ENCODE measurements at places on chromosomes 16 and 17.
A peak's percentile ranks its signal among the peaks of the same experiment; 100 is the strongest.

DNA sequence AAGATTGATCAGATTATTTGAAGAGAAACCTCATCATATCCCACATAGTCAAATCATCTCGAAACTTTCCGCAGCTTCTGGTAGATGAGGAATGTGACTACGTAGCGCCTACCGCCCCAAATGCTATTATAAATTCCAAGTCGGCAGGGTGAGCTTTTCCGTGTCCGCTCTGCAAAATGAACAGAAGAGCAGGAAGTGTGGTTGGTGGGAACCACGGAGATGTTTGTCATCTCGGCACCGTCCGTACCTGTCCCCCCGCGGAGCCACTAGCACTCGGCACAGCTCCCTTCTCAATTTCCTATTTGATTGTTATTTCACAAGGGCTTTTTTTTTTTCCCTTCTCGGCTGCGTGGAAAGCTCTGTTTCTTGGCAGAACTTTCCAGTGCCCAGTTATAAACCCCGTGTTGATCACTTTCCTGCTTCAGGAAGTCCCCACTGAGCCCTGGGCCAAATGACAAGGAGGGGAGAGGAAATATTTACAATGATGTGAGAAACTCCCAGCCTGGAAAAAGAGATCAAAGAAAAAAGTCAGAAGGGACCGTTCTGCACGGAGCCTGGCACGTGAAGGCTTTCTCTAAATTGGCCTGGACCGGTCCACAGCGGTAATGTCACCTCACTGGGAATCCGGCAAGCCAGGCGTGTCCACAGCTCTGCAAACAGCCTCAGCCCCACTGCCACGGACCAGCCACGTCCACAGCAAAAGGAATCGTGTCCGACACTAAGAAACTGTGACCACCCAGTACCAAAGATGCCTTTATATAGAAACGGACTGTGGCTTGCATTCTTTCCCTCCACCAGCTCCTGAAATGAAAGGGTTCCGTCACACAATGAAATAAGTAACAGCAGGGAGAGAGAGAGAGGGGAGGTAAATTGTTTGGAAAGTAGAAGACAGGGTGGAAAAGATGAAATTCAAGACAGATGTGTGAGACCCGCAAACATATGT, 65.0 kb downstream of the MRM3 start:
- DNase-seq: no peak

- DNase-seq: no peak
Observed at GRCh38 chr16:46918905-46919792, 35.0 kb downstream of the GPT2 start.

- DNase-seq: no peak
Observed at GRCh38 chr16:65125322-65125721, 3.5 kb upstream of the CDH11 start.

DNA sequence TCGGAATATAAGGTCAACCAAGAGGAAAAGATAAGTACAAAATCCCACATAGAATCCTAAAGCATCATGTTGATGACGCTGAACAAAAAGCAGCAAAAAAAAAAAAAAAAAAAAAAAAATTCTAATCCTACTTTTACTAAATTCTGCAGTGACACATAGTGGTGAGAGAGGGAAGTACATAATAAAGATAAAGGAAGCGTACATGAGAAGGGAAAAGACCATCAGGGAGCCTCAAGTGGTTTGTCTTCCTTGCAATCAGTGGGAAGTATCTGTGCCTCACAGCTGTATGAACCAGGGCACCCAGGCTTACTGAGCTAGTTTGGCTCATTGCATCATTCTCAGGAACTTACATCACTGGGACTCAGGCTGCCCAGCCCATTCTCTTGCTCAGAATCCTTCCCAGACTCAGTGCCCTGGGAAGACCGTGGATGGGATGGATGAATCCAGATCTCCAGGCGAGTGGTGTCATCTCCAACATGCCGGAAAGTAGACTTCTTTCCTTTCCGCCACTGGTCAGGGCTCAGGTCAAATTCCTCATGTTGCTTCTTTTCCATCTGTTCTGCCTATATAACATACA, 21.2 kb downstream of the SMG6 start:
- DNase-seq: peak; percentile 72

Data from hematopoietic multipotent progenitor cell treated with erythropoietin and hydrocortisone succinate and interleukin-3 and kit ligand, for 15 days (in vitro differentiated cells).